ENCODE measurements at places on chromosomes 3 and 15.

GRCh38 chr3:54578417-54578816, 349.4 kb downstream of the LRTM1 start:
- no peaks in the 10 kb centered on the region for H3K4me1 ChIP-seq
- no peak for DNase-seq
- no peak overlapping the region for H3K27ac ChIP-seq
- no peak overlapping the region for H3K4me3 ChIP-seq
- H3K27me3 ChIP-seq = no peaks in the 10 kb centered on the region

DNA sequence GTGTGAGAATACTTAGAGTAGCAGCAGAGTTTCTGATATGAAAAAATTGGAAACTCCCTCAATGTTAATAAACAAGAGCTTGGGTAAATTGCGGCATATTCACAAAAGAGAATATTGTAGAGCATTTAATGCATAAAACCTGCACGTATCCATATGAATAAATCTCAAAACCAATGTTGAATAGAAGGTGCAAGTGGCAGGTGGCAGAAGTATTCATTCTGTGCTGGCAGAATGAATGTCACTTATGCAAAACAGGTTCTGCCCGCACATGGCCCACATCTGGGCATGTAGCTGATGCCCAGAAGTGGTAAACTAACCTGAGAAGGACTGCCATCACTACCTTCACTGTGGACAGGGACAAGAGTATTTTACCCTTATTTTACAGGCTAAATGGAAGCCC, 14.1 kb upstream of the PRSS50 start:
- DNase-seq = no peak
- H3K27me3 ChIP-seq = peaks cover 2% of the 10 kb centered on the region
- H3K4me3 ChIP-seq = no peak overlapping the region

- peaks cover 72% of the 10 kb centered on the region for H3K4me1 ChIP-seq
- peak overlapping the region; percentile 61 for H3K27ac ChIP-seq
- H3K36me3 ChIP-seq = peaks cover 11% of the 10 kb centered on the region
- H3K27me3 ChIP-seq = no peaks in the 10 kb centered on the region
- DNase-seq = no peak
- H3K4me3 ChIP-seq = no peak overlapping the region
Observed at GRCh38 chr15:74421302-74422245, 12.2 kb downstream of the SEMA7A start.

- DNase-seq = no peak
- H3K36me3 ChIP-seq = no peaks in the 10 kb centered on the region
- H3K4me1 ChIP-seq = no peaks in the 10 kb centered on the region
- no peak overlapping the region for H3K4me3 ChIP-seq
Observed at GRCh38 chr3:100554373-100554676, 55.1 kb upstream of the ADGRG7 start.

GRCh38 chr3:59436164-59436958, 386.5 kb upstream of the CFAP20DC start:
- DNase-seq = no peak
- H3K27me3 ChIP-seq = no peaks in the 10 kb centered on the region
- H3K4me3 ChIP-seq = no peak overlapping the region

GRCh38 chr3:55607844-55608243, 120.7 kb upstream of the WNT5A start:
- H3K4me3 ChIP-seq = no peak overlapping the region
- no peak for DNase-seq
- no peaks in the 10 kb centered on the region for H3K4me1 ChIP-seq

- H3K4me3 ChIP-seq = no peak overlapping the region
- H3K36me3 ChIP-seq = peaks cover 43% of the 10 kb centered on the region
- no peak for DNase-seq
- H3K27ac ChIP-seq = peak overlapping the region; percentile 95
Observed at GRCh38 chr15:88649753-88650551, 11.1 kb downstream of the ISG20 start.

GRCh38 chr15:67066959-67067853, 1.8 kb downstream of the SMAD3 start:
- H3K4me1 ChIP-seq = peaks cover 50% of the 10 kb centered on the region
- peak; percentile 28 for DNase-seq
- H3K27ac ChIP-seq = peak overlapping the region; percentile 27
- H3K4me3 ChIP-seq = peak overlapping the region; percentile 89

- H3K27me3 ChIP-seq = no peaks in the 10 kb centered on the region
- H3K36me3 ChIP-seq = no peaks in the 10 kb centered on the region
- no peaks in the 10 kb centered on the region for H3K4me1 ChIP-seq
- no peak for DNase-seq
- H3K27ac ChIP-seq = no peak overlapping the region
- H3K4me3 ChIP-seq = no peak overlapping the region
Observed at GRCh38 chr3:190552969-190553759, 39.3 kb downstream of the IL1RAP start.

DNA sequence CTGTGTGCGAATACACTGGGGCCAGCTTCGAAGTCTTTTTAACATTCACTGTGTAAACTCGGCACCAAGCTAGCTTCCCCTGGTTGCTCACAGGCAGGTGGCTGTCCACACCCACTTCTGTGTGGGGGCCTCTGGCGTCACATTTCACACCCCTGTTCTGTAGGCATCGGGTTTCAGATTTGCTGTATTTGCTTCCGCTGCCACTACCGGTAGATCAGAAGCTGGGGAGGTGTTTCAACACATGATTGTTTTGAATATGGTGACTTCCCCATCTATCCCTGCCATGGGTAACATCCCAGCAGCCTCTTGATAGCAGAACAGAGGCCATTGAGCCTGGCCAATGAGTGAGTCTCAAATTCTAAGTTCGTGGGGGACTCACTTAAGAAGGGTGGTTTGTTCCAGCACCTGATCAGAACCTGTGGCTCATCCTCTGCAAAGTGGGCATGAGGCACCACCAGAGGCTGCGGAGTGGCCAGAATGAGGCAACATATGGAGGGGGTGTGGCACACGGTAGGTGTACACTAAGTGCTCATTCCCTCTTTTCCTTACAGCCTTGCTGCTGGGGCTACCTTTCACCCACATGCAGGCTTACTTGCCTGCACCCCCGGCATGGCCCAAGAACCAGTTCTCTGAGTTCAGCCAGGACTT, 61.5 kb downstream of the IQSEC1 start:
- H3K4me3 ChIP-seq = no peak overlapping the region
- H3K27me3 ChIP-seq = no peaks in the 10 kb centered on the region
- peak overlapping the region; percentile 100 for H3K27ac ChIP-seq
- H3K4me1 ChIP-seq = peaks cover 100% of the 10 kb centered on the region
- no peaks in the 10 kb centered on the region for H3K36me3 ChIP-seq

DNA sequence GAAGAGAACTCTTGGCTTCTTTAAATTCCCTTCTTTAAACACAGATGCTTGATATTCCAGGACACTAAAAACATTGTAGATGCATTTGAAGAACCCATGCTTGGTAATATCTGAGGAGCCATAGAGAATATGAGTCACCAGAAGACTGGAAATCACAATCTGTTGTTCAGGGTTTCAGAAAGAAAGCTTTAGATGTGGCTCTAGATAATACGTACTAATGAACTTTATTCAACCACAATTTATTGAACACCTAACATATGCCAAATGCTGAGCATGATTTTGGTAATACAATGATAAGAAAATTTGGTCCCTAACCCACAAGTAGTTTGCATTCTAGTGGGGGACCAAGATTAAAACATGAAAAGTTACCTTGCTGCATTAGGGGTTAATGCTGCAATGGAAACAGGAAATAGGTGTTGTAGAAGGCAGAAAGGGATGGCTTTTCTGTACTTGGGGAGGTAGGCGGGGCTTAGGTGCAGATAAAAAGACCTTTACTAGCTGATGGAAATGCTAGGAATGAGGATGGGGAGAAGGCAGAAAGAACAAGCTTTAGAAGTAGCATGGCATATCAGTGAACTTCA, 11.6 kb upstream of the PLD1 start:
- no peak overlapping the region for H3K27ac ChIP-seq
- H3K27me3 ChIP-seq = no peaks in the 10 kb centered on the region
- H3K36me3 ChIP-seq = no peaks in the 10 kb centered on the region
- no peaks in the 10 kb centered on the region for H3K4me1 ChIP-seq
- H3K4me3 ChIP-seq = no peak overlapping the region

DNA sequence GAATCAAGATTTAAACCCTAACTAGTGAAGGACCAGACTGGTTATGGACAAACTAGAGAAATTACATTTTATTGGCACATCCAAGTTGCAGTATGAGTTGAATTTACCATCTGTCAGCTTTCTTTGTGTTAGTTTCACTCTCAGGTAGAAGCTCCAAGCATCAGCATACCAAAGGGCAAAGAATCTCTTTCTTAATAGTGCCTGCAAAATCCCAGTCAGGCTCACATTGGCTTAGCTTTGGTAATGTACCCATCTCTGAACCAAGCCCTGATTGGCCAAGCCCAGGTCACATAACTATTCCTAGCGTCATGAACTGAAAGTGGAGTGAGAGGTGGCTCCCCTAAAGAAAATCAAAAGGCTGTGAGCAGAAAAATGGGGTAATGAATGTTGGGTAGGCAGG, 66.9 kb downstream of the CCNL1 start:
- H3K36me3 ChIP-seq = no peaks in the 10 kb centered on the region
- no peaks in the 10 kb centered on the region for H3K27me3 ChIP-seq
- H3K27ac ChIP-seq = no peak overlapping the region
- peak; percentile 46 for DNase-seq
- H3K4me1 ChIP-seq = peaks cover 18% of the 10 kb centered on the region
- H3K4me3 ChIP-seq = no peak overlapping the region

GRCh38 chr3:183260167-183260904, 7.3 kb downstream of the B3GNT5 start:
- no peak for DNase-seq
- no peak overlapping the region for H3K4me3 ChIP-seq
- no peaks in the 10 kb centered on the region for H3K36me3 ChIP-seq

GRCh38 chr3:14507305-14507741, 32.8 kb downstream of the GRIP2 start:
- no peaks in the 10 kb centered on the region for H3K27me3 ChIP-seq
- peaks cover 3% of the 10 kb centered on the region for H3K4me1 ChIP-seq
- no peak overlapping the region for H3K4me3 ChIP-seq
- no peaks in the 10 kb centered on the region for H3K36me3 ChIP-seq
- no peak overlapping the region for H3K27ac ChIP-seq

GRCh38 chr3:23162934-23163333, 40.2 kb upstream of the UBE2E2 start:
- no peaks in the 10 kb centered on the region for H3K27me3 ChIP-seq
- no peak for DNase-seq
- H3K36me3 ChIP-seq = no peaks in the 10 kb centered on the region
- H3K27ac ChIP-seq = no peak overlapping the region
- no peak overlapping the region for H3K4me3 ChIP-seq

GRCh38 chr15:25690673-25691543, 172.2 kb downstream of the ATP10A start:
- H3K27ac ChIP-seq = no peak overlapping the region
- H3K27me3 ChIP-seq = no peaks in the 10 kb centered on the region
- H3K4me1 ChIP-seq = no peaks in the 10 kb centered on the region
- no peak for DNase-seq

DNA sequence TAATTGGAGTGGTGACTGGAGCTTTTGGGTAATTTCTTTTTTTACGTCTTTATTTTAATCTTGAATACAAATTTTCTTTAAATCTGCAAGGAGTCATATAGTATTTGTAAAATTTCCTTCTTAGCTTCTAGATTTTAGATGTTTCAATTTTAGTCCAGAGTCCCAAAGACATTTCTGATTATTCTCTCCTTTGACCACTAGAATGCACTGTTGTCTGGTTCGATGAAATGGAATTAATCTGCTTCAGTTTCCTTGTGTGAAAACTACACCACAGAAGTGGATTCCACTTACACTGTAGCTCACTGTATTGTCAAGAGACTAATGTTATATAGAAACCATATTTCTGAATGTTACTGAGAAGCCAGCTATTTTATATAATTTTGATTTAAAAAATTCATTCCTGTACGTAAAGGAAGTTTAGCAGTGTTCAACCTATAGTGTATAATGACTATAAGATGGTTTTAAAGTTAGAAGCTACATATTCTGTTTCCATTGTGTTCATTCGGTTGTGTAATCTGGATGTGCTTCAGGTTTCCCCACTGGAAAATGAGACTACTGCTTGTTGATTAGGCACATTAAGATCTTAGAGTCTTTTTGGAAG, 6.1 kb downstream of the GRAMD1C start:
- no peaks in the 10 kb centered on the region for H3K4me1 ChIP-seq
- no peaks in the 10 kb centered on the region for H3K36me3 ChIP-seq
- H3K27ac ChIP-seq = no peak overlapping the region
- DNase-seq = peak; percentile 52

DNA sequence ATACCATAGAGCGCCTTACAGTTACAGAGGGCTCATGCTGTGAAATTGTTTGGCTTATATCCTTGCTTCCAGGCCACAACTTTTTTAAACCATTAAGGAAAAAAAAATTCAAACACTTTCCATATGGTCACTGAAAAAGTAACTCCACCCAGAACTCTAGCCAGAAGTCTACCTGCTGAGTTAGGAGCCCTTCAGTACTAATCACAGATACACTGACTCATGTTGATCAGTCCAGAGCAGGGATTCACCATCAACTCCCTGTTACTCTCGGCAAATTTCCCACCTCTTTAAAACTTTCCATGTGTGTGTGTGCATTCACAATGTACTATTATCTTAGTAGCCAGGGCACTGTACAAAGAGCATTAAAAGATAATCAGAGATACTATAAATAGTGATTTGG, 372.8 kb downstream of the MAGI1 start:
- no peak for DNase-seq
- no peak overlapping the region for H3K27ac ChIP-seq
- H3K27me3 ChIP-seq = no peaks in the 10 kb centered on the region
- H3K36me3 ChIP-seq = no peaks in the 10 kb centered on the region
- H3K4me1 ChIP-seq = no peaks in the 10 kb centered on the region

GRCh38 chr15:97683831-97684230, 276.7 kb upstream of the ARRDC4 start:
- no peaks in the 10 kb centered on the region for H3K4me1 ChIP-seq
- no peak for DNase-seq
- H3K27ac ChIP-seq = no peak overlapping the region
- H3K27me3 ChIP-seq = no peaks in the 10 kb centered on the region
- H3K4me3 ChIP-seq = no peak overlapping the region

- no peaks in the 10 kb centered on the region for H3K27me3 ChIP-seq
- no peaks in the 10 kb centered on the region for H3K4me1 ChIP-seq
- H3K4me3 ChIP-seq = no peak overlapping the region
- no peak overlapping the region for H3K27ac ChIP-seq
Observed at GRCh38 chr3:108645364-108645763, 55.8 kb downstream of the DZIP3 start.

GRCh38 chr3:56771376-56771775, 30.4 kb downstream of the ARHGEF3 start:
- H3K27me3 ChIP-seq = no peaks in the 10 kb centered on the region
- peaks cover 38% of the 10 kb centered on the region for H3K4me1 ChIP-seq
- no peak for DNase-seq
- H3K27ac ChIP-seq = no peak overlapping the region
- H3K4me3 ChIP-seq = no peak overlapping the region
- H3K36me3 ChIP-seq = peaks cover 54% of the 10 kb centered on the region

DNA sequence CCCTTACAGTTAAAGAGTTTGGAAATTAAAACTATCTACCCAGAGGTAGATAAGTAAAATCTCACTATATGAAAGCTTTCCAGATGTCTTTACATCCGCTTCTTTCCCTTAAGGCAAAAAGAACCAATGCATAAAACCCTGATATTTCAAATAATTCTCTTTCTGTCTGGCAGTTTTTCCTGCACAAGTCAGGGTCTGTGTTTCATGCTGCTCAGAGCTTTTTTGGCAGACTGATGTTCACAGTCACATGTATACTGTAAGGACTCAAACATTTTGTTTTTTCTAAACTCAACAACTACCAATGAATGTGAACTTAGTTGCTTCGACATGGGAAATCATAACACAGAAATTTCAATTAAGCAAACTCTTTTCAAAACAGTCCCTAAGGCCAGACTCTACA, 988.4 kb downstream of the EPHA3 start:
- H3K27me3 ChIP-seq = no peaks in the 10 kb centered on the region
- H3K27ac ChIP-seq = no peak overlapping the region
- no peaks in the 10 kb centered on the region for H3K36me3 ChIP-seq
- H3K4me1 ChIP-seq = no peaks in the 10 kb centered on the region
- no peak overlapping the region for H3K4me3 ChIP-seq
- DNase-seq = no peak

Data from natural killer cell (primary cell).